HFFc6 (cell line): ENCODE measurements at places on chromosomes 13 and 19.

DNA sequence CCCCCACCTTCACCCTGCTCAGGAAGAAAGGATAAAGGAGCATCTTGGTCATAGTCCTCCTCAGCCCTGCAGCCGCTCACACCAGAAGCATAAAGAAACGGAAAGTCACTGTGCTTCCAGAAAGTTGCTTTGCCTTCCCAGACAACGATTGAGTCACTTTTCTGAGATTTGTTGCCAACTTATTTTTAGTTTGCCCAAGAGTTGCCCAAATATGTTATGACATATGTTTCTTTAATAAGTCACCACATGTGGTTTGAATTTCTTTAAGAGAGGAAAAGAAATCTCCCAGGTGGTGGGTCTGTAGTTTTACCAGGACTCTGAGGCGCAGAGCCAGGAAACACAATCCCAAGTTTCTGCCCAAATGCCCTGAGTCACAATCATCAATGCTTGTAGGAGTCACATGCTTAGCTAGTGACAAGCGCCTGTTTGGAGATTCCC is 63.4 kb upstream of the LRCH1 start:
- peak; percentile 75 for DNase-seq

GRCh38 chr19:1491114-1491848 is at the start of gene REEP6:
Gene REEP6 (plus strand): TSS chr19:1491181. CDS start chr19:1491270, 89 bp downstream.
- DNase-seq, result no peak

GRCh38 chr13:26469602-26470001 is 87.9 kb upstream of the WASF3 start:
- no peak for DNase-seq

DNA sequence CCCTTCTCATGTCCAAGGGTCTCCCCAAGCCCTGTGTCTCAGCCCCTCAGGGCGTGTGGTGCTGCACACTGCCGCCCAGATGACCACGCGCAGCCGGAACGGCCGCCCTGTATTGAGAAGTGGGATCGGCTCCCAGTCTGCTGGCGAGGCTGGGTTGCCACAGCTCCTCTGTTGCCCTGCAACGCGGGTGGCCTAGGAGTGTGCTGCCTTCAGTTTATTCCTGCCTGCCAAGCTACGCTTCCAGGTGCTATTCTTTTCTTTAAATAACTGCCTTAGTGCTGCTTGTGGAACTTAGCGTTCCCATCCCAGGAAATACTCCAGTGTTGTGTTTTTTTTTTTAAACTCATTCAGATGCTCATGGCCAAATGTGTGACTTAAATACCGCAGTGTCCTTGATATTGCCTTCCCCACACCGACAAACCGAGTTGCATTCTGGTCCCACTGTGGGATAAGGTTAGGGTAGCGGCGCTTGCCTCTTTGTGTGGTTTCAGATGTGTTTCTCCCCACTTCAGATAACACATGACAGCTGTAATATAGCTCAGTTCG is 16.6 kb downstream of the ACTN4 start:
- DNase-seq, result no peak

DNA sequence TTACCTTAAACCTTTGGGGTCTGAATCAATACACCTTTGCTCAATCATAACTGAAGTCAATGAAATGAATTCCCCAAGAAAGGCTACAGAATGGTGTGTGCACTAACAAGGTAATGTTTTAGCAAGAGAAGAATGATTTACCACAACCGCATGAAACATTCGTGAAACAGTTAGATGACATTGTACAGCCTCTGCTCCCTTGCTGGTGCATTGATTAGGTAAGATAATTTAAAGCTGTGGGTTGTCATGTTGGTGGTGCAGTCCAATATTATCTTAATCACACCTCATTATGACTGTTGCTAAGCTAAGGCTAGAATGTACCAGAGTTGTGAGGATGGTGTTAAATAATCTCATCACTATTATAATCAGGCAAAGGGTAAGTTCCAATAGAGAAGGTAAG is 1673.2 kb upstream of the PRR20A start:
- no peak for DNase-seq

DNA sequence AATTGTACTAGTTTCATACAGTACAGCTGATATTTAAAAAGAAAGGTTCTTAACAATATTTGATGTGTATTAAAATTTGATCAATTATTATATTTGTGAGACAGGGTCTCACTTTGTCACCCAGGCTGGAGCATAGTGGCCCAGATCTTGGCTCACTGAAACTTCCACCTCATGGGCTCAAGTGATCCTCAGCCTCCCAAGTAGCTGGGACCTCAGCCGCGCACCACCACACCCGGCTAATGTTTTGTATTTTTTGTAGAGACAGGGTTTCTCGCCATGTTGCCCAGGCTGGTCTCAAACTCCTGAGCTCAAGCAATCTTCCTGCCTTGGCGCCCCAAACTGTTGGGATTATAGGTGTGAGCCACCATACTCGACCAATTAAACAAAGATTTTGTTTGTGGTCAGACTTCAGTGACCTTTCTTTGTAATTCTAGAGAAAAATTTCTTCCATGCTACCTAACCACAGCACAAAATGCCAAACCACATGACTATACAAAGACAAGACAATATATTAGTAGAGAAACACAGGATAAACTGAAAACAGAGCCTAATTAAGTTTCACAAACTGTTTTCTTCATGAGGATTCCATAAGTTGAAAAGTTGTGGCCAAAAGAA is 59.6 kb downstream of the RBM26 start:
- DNase-seq, result no peak

- DNase-seq, result peak; percentile 80
These were observed 18.7 kb downstream of the GADD45B start for GRCh38 chr19:2494447-2495129.

GRCh38 chr13:79810669-79811068 is 329.7 kb downstream of the NDFIP2 start:
- peak; percentile 60 for DNase-seq

- no peak for DNase-seq
These were observed 33.0 kb downstream of the DPRX start for GRCh38 chr19:53664760-53665159.
